Right kidney (tissue), 9 donors: ENCODE measurements at places on chromosomes 2 and 18.

GRCh38 chr2:141493936-141494335 is 636.9 kb downstream of the LRP1B start:
- no peak for DNase-seq

DNA sequence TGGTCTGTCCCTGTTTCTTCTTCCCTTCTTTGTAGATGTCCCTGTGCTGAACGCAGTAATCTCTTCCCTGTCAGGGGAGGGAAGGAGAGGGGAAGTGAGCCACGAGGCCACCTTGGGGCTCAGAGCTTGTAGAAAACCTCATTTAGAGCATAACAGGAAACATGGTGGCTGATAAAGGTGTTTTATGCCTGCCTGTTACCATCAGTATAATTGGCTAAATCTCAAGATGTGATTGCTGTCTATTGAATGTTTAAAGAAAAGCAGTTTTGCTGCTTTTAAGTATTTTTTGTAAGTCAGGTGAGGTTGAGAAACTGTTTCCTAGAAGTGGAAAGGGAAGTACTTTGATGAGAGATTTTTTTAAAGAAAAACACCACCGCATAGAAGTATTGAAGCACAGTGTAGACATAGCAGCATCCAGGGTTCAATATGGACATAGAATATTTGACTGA is 59.7 kb upstream of the PDK1 start:
- no peak for DNase-seq

GRCh38 chr2:239303711-239304532 is 96.9 kb downstream of the HDAC4 start:
- no peak for DNase-seq

DNA sequence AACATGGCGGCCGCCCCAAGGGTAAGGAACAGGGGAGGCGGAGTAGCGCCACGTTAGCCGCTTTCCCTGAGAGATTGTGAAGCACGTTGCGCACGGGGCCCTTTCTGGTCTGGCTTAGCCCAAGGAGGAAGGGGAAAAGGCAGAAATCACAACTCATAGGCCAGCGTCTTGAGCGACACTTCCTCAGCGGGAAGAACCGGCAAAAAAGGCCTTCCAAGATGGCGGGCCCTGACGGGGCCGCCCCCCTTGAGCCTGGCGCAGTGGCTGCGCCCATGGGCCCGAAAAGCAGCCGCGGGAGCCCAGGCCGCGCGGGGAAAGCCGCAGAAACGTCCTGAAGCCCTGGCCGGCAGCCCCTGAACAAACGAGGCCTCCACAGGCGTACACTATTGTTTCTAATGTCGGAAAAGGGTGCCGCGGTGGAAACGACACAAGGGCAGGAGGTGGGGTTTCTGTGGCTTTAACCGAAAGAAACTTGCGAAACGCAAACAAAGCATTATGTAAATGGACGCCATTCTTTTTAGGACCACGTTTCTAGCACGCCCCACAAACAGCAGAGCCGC is 919 bp upstream of the PCBP1 start:
- peak; percentile 99 for DNase-seq

DNA sequence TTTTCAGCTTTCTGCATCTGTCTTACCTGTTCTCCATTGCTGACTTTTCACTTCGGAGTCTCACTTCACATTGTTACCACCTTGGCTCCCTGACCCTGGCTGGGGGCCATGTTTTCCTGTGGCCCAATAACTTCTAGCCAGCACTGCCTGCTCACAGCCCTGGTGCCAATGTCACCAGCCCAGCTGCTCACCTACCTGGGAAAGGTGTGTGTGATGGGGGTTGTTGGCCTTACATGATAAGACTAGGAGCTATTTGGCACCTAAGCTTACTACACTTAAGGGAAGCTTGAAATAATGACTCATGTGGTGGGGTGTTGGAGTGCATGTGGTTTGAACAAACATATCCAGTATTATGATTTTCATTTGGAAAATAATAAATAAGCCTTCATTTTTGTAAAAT is 37.5 kb upstream of the PGAP1 start:
- no peak for DNase-seq

GRCh38 chr2:149036507-149037293 is 1.8 kb upstream of the LYPD6B start:
- DNase-seq = no peak

DNA sequence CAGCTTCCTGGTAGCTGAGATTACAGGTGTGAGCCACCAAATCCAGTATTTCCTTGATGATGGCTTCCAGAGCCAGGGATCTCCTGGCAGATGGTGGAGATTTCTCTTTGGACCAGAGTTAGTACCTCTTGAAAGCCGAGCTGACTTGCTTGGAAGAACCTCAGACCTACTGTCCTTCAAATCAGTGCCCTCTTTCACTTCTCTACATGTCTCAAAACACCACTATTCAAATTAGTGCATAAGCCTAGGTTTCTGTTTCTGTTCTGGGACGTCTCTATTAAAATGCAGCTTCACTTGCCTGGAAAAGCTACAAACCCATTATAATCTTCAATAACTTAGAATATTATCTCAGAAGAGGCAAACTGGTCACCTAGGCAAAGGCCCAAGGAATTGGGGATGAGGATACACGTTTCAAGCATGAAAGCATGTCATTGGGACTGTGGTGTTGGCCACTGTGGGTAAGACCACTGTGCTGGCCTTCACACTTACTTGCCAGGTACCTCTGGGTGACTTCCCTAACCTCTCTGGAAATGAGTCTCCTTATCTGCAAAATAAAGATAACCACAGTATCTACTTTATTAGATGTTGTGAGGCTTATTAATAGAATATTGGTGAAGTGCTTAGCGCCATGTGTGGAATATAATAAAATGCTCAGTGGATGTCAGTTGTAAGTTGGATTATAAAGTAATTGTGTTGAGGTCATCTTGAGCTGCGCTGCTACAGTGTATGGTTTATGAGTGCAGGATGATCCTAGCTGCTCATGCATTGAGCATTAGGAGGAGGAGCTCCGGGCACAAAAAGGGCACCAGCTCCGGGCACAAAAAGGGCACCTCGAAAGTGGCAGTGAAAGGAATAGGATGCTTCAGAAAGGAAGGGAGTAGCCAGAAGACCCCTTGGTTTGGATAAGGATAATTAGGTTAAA is 84.5 kb downstream of the DOCK10 start:
- no peak for DNase-seq

DNA sequence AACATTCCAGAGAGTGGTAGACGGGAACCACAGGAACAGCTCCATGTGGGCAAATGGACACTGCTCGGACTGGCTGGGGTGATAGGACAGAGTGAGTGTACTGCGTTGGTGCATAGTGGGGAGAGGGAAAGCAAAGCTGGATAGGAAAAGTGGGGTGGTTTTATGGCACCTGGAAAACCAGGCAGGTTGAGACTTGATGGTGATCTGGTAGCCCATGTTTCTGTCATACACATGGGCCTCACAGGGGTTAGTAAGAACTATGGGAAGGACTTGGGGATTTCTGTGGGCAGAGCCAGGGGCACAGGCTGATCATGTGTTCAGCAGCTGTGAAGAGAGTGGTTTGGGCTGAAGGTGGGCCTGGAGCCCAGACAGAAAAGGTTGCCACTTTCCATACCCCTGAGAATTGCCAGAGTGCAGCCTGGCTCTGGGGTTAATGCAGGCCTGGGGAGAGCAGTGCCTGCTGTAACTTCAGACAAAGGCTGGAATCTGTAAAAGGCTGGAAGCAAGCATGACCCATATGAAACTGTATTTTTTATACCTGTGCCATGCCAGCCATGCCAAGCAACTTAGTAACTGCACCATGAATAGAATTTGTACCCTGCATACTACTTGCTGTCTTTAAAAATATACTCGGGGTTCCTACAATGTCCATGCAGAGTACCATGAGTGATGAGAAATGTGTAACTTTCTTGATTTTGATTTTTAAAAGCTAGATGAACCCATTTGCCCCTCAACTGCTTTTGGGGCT is 41.9 kb downstream of the RPIA start:
- DNase-seq = no peak

- DNase-seq = no peak
Measured at GRCh38 chr2:162258686-162259085, 15.4 kb upstream of the FAP start.

- DNase-seq = no peak
Measured at GRCh38 chr18:44474591-44474990, 206.1 kb upstream of the SETBP1 start.

DNA sequence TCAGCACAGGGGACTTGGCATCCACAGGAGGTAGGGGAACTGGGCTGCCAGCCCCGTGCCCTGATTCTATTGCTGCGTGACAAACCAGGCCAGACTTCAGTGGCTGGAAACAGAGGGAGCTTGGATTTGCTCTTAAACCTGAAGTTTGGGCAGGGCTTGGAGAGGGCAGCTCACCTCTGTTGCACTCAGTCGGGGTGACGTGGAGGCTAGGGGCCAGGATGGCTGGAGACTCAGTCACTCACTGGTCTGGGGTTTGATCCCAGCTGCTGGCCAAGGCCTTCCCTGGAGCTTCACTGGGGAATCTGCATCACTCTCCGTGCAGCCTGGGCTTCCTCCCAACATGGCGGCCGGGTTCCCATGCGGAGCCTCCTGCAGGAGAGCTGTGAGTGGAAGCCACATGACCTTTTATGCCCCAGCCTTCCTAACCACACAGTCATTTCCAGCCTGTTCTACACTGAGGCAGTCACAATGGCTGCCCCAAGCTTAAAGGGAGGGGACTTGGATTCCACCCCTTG is 175.2 kb upstream of the HDAC4 start:
- no peak for DNase-seq

DNA sequence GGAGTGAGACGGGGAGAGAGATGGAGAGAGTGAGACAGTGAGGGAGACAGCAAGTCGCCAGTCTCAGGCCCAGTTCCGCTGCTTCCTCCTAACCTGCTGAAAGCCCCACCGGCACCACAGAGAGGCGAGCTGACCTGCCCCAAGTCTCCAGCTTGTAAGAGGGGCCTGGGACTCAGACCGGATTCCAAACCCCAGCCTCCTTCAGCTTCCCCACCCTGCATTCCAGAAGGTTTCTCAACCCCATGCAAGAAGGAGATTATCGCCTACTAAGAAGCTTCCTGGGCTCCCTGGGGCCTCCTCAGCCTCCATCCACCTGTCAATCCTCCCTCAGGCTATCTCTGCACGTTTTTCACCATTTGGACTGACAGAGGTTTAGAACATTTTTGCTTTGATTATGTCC is 173.1 kb upstream of the RAB6C start:
- no peak for DNase-seq

- peak; percentile 53 for DNase-seq
Measured at GRCh38 chr2:29314816-29315571, 199.8 kb downstream of the CLIP4 start.

- no peak for DNase-seq
Measured at GRCh38 chr2:140929849-140930248, 1201.0 kb downstream of the LRP1B start.

GRCh38 chr2:60507211-60507965 is 46.1 kb downstream of the BCL11A start:
- no peak for DNase-seq

DNA sequence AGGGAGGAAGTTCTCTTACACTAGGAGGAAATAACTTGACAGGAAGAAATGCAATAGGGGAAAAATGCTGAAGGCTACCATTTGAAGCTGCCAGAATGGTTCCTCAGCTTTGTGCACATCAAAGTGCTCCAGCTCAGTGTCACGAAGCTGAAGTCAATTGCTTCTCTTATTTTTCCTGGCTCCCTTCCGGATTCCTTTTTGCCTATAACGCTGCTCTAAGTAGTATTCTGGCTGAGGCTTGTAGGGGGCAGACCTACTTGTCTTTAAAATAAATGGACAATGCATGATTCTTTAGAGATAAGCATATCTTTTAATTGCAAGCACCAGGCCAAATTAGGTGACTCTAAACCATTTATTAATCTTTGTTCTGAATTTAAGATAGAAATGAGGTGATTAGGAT is 60.3 kb upstream of the SCN1A start:
- no peak for DNase-seq

- DNase-seq = no peak
Measured at GRCh38 chr2:216807857-216808272, 52.0 kb downstream of the TNP1 start.

- no peak for DNase-seq
Measured at GRCh38 chr18:23595591-23595990, 9.3 kb upstream of the NPC1 start.

GRCh38 chr2:101386599-101387150 is 628 bp downstream of the CREG2 start:
- DNase-seq = peak; percentile 42

GRCh38 chr2:195330513-195330956 is 326.5 kb upstream of the SLC39A10 start:
- no peak for DNase-seq
